ENCODE measurements at places on chromosomes 12 and 14.

DNA sequence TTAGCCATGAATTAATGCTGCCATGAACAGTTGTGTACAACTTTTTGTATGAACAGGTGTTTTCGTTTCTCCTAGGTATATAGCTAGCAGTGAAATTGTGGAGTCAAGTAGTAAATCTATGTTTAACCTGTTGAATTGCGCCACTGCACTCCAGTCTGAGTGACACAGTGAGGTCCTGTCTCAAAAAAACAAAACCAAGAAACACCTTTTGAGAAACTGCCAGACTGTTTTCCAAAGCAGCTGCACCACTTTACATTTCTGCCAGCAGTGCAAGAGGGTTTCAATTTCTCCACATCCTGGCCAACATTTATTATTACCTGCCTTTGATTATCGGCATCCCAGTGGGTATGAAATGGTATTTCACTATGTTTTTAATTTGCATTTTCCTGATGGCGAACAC is 3.3 kb upstream of the PLEKHG3 start:
- no peak for DNase-seq

- DNase-seq, result no peak
These were observed 143.9 kb upstream of the NCOR2 start for GRCh38 chr12:124711344-124711743.

- DNase-seq, result no peak
These were observed 20.4 kb downstream of the CCDC88C start for GRCh38 chr14:91396959-91397815.

DNA sequence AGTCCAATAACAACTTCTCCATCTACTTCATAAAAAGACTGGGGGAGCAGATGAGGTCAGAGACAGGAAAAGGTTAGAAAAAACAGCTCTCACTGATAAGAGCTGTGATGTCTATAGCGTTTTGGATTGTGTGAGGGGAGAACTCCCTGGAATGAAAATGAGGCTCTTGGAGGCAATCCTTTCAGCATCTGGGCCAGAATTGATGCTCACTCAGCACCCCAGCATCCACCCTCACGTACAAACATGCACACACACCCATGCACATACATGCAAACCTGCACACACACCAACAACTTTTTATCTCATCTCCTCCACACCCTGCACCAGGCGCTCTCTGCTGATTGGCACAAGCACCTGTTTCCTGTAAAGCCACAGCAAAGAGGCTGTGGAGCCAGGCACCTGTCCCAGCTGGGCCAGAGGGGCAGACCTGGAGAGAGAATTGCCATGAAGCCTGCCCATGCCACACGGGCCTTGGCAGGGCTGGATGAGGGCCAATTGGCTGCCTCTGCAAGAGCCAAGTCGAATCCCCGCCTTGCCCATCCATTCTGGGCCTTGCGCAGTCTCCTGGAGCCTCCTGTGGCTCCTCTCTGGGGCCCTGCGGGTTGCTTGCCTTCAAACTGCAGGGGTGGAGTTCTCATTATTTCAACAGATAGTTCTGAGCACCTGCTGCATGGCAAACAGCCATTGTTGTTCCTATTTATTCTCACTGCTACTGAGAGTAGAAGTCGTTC is 53.1 kb downstream of the SYNE3 start:
- DNase-seq, result no peak

DNA sequence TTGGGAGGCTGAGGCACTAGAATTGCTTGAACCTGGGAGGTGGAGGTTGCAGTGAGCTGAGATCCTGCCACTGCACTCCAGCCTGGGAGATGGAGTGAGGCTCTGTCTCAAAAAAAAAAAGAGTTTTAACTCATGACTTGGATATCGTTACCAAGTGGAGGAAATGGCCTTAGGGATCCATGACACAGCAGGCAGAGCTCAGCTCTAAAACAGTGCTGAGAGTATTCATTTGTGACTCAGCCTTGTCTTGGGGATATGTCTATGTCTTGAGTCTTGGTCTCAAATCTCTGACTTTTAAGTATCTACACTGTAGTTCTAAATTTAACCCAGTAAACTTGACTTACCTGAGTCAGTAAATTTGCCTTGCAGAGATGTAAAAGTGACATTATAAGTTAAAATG is 8.8 kb upstream of the PEX5 start:
- DNase-seq, result no peak

- DNase-seq, result no peak
These were observed 1.3 kb downstream of the NAA30 start for GRCh38 chr14:57391517-57392195.
